Right forelimb (tissue), 1 donor: ENCODE measurements at places on chromosomes 12 and 14.

DNA sequence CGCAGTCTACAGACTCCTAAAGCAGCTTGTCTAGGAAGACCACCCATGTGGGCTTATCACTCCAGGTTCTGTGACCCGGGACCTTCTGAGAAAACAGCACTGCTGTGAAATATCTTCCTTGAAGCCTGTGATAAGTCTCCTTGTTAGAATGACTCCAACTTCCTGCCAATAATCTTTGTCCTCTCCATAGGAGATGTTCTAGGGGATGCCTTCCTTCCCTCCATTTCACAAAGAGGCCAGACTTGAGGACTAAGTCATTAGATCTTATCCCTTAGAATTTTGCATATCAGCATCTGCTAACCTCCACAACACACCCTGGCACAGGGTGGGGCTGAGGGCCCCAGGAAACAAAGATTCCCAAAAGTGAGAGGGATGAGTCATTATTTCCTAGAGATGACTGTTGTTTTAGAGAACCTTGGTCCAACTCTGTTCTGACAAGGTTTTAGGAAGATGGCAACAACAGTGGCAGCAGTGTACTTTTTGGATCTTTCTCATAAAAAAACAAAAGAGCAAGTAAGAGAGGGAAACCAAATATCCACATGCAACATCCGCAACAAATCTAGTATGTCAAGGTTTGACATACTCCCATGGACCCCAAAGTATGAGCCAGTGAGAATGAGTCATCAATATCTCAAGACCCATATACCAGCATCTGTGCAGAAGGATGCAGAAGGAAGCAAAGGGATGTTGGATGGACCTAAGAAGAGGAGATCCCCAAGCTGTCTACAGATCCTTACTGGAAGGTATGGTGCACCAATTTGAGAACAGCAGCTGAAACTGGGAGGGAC, 6.0 kb downstream of the LTB4R start:
- DNase-seq, result no peak

- no peak for DNase-seq
These were observed 769 bp upstream of the ZNF740 start for GRCh38 chr12:53179687-53180219.

DNA sequence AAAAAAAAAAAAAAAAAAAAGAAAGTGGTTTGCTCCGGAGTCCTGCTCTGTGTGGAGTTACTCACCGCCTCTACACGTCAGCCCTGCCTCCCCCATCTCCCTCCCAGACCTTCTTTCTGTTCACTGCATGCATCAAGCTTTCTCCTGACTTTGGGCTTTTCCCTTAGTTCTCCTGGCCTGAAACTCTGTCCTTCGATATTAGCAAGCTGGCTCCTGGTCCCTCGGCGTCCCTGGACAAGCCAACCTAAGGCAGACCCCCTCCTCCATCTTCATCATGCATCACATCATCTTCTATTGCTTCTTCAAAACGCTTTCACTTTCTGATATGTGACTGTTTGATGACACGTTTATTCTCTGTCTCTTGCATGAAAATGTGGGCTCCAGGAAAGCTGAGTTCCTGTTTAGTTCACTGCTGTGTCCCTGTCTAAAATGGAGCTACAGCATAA, 40.6 kb downstream of the SLC15A4 start:
- DNase-seq, result no peak

DNA sequence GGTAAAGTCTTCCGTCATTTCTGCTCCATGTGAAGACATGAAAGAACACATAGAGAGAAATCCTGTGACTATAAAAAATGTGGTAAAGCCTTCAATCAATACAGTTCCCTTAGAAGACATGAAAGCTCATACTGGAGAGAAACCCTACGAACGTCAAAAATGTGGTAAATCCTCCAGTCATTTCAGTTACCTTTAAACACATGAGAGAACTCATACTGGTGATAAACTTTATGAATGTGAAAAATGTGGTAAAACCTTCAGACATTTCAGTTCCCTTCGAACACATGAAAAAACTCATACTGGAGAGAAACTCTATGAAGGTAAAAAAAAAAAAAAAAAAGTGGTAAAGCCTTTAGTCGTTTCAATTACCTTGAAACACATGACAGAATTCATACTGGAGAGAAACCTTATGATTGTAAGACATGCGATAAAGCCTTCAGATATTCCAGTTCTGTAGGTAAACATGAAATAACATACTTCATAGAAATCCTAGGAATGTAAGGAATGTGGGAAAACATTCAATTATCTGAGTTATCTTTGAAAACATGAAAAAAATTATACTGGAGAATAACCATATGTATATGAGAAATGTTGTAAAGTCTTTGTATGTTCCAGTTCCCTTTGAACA, 60.4 kb downstream of the MAP4K5 start:
- DNase-seq, result no peak

GRCh38 chr14:64830961-64831360, 48.7 kb downstream of the SPTB start:
- no peak for DNase-seq

GRCh38 chr12:75533239-75533638, 21.8 kb upstream of the KRR1 start:
- DNase-seq, result no peak

DNA sequence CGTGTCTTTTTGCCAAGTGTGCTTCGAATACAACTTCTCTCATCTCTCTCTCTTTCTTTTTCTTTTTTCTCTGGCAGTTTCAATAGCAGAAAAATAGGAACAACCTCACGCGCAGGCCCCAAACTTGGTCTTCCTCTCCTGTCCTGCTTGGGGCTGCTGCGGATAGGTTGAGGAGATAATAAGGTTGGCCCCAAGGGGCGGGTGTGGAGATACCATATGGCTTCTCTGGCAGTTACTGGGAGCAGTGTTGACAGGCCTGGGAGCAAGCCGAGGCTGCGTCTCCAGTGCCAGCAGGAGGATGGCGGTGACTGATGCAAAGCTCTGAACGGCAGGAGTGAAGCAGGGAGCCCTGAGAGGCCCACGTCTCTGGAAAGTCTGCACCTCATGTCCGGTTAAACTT, 89.5 kb upstream of the MANSC4 start:
- DNase-seq, result no peak

GRCh38 chr12:98471085-98471484, 44.3 kb upstream of the TMPO start:
- DNase-seq, result no peak

DNA sequence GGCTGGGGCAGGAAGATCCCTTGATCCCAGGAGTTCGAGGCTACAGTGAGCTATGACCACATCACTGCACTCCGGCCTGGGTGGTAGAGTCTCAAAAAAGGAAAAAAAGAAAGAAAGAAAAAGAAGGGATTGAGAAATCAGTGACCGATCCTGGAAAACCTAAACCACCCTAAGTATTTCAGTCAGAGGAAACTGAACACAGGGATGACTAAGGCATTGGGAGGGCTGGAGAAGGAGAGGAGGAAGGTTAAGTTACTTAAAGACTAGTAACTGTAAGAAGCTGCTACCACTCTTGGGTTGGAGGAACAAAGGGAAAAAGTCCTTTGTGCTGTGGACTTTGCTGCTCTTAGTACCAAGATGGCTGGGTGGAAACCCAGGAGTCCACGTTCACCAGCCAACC, 10.6 kb downstream of the HHIPL1 start:
- no peak for DNase-seq

DNA sequence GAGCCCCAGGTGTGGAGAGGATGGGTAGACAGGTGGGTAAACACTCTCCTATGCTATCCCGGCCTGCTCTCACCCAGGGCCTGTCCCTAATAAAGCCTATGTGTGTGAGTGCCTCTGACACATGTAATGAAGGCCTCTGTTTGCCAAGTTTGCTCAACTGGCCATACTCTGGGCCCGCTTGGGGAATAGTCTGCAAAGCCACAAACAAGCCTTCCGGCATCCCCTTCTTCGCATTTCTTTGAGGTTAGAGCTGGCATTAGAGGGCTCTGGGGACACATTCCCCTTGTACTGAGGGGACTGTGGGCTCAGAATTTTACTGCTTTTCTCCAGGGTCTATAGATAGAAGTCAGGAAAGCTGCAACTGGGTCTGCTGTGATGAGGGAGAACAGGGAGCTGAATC, 240.5 kb downstream of the C12orf75 start:
- DNase-seq, result no peak

DNA sequence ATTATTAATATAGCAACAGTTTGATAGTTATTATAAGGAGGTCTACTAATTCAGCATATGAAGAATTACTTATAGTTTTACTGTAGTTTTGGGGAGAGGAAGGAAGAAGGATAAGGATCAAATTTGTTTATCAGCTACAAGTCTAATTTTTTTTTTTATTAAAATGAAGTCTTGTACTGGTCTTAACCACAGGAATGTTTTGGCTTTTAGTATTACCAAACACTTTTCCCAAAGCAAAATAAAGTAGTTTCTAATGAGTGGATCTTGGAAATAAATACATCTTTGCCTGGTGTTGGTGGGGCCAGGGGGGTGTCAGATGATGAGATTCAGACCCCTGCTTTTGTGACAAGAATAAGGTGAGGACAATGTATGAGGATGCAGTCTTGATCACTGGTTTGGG, 57.2 kb upstream of the ZDHHC17 start:
- no peak for DNase-seq

- DNase-seq, result no peak
These were observed 430.7 kb upstream of the DCN start for GRCh38 chr12:91613223-91613779.

DNA sequence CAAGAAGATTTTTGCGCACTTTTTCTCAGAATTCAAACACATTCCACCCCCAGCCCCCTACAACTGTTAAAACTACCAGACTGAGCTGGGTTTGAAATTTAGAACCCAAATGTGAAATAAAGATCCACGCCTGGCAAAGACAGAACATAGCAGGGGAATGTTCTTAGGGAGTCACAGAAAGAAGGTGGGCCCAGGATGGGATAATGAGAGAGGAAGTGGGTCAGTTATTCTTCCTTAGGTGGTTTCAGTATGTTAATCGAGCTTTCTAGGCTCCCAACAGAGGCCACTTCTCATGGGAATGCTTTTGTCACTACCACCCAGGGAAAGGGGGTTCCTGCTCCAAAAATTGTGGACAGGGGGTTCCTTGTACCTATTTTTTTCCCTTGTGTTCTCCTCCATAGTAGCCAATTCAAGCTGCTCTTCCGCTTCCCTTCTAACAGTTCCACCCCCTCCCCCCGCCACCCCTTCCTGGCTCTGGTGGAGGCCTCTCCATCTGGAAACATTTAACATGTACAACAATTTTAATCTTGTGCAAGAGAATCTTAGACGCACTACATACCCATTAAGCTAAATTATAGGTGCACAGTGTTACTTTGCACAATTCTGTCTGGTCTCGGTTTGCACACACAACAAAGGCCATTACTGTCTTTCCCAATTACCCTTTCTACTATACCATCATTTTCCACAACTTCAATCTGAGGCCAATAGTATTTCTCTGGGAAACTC, 218.1 kb downstream of the MON2 start:
- peak; percentile 92 for DNase-seq

- DNase-seq, result no peak
These were observed 223.1 kb downstream of the ANO6 start for GRCh38 chr12:45439039-45439438.

- DNase-seq, result no peak
These were observed 242.7 kb downstream of the ATXN7L3B start for GRCh38 chr12:74780182-74780849.

- no peak for DNase-seq
These were observed 206.3 kb downstream of the CNTN1 start for GRCh38 chr12:40898505-40898904.

- DNase-seq, result no peak
These were observed 24.5 kb downstream of the PDZRN4 start for GRCh38 chr12:41212625-41213024.

- DNase-seq, result no peak
These were observed 78.9 kb upstream of the GZMB start for GRCh38 chr14:24712909-24713308.

- DNase-seq, result no peak
These were observed 102.0 kb downstream of the KCNMB4 start for GRCh38 chr12:70467918-70468733.

DNA sequence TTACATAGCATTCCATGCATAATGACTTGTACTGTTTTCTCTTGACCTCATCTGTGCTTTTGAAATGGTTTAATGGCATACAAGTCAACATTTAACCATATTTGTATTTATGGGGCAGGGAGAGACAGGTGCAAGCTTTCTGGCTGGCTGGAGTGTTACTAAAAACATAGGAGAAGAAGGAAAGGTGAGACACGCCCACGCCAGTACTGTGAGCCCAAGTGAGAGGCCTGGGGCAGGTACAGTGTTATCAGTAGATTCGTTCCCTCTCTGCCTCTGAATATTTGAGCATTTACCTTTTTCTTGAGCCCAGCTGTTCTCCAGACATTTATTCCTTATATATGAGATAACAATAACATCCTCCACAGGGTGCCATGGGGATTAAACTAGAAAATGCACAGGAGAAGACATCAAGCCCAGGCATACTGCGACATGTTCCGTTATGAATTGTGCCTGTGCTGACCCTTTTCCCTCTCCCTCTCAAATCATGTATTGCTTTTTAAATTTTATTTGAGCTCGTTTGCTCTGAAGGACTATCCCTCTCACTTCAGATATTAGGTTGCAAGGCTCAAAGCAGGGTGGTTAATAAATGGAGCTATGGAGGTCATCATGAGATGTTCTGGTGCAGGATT, 34.6 kb upstream of the TUBA1C start:
- no peak for DNase-seq

DNA sequence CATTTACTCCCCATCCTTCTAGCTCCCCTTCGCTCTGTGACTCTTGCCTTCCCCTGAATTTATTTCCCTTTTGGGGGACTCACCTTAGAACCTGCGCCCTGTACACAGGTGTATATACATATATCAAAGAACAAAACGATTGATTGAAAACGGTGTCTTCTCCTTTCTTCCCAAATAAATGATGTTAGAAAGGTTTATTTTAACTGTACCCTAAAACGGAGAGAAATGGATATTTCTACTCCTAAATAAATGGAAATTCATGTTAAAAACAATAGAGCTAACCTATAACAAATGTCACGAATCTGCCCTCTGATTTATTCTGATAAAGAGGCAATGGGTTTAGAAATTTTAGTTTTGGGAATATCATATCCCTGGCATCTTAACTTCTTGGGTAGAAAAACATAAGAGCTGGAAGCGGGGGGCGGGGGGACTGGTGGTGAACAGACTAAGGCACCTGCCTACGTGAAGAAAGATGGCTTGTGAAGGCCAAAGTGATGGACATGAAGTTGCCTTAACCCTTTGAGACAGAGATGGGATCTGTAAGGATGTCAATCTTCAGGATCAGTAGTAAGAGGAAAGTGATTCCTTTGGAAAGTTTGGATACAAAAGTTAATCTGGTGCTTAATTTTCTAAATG, 8.8 kb upstream of the LHX5 start:
- no peak for DNase-seq

- no peak for DNase-seq
These were observed 197.9 kb upstream of the NUDT4 start for GRCh38 chr12:93179792-93180191.

GRCh38 chr14:92575061-92575747, 61.6 kb downstream of the RIN3 start:
- DNase-seq, result no peak

DNA sequence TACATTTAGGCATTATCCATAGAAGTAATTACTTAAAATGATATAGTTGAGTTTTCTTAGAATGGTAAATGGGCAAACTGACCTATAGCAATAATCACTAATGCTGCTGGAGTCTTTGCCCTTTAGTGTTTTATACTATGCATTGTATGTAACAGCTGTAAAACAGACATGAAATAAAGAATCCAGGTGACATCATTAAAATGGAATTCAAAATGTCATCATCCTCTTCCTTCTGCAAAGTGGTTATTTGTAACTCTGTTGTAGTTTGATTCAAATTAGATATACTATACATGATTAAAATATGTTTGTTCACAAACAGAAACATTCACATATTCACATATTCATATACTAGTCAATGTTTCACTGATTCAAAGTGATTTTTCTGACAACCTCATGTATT, 598.8 kb downstream of the SLC16A7 start:
- no peak for DNase-seq
